Non-pigmented ciliary epithelial cell (primary cell): ENCODE measurements at places on chromosomes 3 and 15.

- DNase-seq, result no peak
Measured at GRCh38 chr3:69426291-69426966, 40.5 kb upstream of the FRMD4B start.

- DNase-seq, result peak; percentile 47
Measured at GRCh38 chr15:95972041-95972553, 358.4 kb upstream of the NR2F2 start.

GRCh38 chr15:79416876-79417275, 15.3 kb upstream of the MINAR1 start:
- DNase-seq, result no peak

GRCh38 chr3:150342896-150343467, 65.1 kb upstream of the TSC22D2 start:
- DNase-seq, result no peak

DNA sequence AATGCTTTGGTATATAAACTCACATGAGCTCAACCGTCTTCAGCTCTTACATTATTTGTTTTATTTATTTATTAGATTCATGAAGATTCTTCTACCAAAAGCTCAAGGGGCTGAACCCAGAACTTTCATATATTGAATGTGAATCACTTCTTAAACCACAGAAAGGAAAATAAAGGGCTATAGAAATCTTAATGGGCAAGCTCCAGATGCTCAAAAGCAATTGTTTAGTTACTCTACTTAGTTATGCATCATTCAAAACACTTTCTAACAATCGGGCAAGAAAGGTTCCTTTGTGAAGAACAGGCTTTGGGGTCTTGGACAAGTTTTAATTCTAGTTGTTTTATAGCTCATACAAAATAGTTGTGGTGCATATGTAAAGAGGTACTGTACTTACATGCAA, 380.2 kb downstream of the TIGIT start:
- DNase-seq, result no peak
